Gastrocnemius medialis (tissue), 4 donors: ENCODE measurements at places on chromosomes 2 and 18. TPM values are rescaled to one million over a fixed set of nuclear protein-coding genes. Genes with fewer than 3 reads are reported as not detected.
A peak's percentile ranks its signal among the peaks of the same experiment; 100 is the strongest.

GRCh38 chr2:43302182-43302960 is 76.0 kb upstream of the ZFP36L2 start:
- DNase-seq = no peak

DNA sequence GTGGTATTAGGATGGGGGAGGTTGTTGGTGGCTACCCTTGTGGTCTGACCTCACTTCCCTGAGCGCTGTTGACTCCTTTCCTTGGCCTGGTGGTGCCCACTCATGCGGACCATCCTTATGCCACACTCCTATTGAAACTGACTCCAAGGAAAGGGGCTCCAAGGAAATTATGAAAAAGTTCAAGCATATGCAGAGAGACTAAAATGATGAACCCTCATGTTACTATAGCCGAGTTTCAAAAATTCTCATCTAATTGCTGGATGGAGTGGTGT is 96.2 kb upstream of the STPG4 start:
- DNase-seq = no peak

Gene ABI2
- 9.9 TPM for total RNA-seq

GRCh38 chr2:122831649-122832048 is 1076.2 kb downstream of the TSN start:
- DNase-seq = no peak

DNA sequence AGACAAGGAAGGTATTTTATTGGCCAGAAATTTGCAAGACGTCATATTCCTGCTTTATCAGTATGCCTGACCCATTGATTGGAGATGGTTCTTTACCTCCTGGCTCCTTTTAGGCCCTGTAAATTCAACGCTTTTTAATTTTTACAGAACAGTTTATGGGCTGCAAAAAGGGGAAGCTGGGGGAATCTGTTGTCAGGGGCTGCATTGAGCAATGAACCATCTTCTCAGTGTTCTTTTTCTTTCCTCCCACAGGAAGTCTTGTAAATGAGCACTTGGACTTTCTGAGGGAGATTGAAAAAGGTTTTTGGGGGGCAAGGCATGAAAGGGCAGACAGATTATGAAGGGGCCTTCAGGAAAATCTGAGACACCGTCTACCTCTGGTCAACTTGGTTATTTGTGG is 503.6 kb upstream of the TNP1 start:
- DNase-seq = no peak

GRCh38 chr2:207274530-207275189 is 108.9 kb upstream of the KLF7 start:
- no peak for DNase-seq

GRCh38 chr2:165633431-165633830 is 160.6 kb downstream of the GALNT3 start:
- no peak for DNase-seq

Gene SLC4A1AP
- total RNA-seq = 32.1 TPM

GRCh38 chr2:127620866-127621265 is 25.1 kb upstream of the GPR17 start:
- DNase-seq = no peak

Gene HOXD8
- total RNA-seq = 6.6 TPM

- peak; percentile 30 for DNase-seq
Observed at GRCh38 chr2:174778085-174778981, 14.1 kb upstream of the CHRNA1 start.

- DNase-seq = no peak
Observed at GRCh38 chr2:8134985-8135682, 546.7 kb upstream of the ID2 start.

Gene MYO1B
- total RNA-seq = 10.8 TPM

DNA sequence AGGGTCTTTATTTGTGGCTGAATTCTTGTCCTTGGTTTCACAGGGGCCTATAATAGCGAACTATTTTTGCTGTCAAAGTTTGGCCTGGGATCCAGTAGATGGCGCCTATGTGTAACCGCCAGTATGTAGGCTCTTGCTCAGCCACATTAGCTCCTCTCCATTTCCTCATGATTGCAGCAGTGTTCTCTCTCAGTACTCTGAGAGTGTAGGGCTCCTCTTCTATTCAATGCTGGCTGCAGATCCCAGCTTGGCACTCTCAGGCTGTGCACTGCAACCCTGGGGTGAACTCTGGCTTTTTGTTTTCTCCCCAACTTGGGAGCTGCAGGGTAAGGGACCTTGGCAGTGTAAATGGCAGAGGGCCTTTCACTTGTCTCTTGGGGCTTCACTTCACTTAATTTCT is 344.6 kb upstream of the CHAC2 start:
- no peak for DNase-seq

Gene C2orf76
- 5.9 TPM for total RNA-seq

- DNase-seq = no peak
Observed at GRCh38 chr2:162579169-162579568, 235.2 kb downstream of the GCA start.

Gene CYTIP
- total RNA-seq = 1.9 TPM

DNA sequence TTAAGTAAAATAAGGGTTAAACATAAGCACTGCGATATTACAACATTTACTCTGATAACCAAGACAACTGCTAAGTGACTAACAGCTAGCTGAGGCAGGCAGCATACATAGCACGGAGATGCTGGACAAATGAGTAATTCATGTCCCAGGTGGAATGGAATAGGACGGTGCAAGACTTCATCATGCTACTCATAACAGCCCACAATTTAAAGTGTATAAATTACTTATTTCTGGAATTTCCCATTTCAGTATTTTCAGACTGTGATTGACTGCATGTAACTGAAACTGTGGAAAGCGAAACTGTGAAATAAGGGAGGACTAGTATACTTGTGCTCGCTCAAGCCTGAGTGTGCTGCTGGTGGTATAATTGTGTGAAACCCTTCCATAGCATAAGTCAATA is 12.9 kb downstream of the IER3IP1 start:
- no peak for DNase-seq

DNA sequence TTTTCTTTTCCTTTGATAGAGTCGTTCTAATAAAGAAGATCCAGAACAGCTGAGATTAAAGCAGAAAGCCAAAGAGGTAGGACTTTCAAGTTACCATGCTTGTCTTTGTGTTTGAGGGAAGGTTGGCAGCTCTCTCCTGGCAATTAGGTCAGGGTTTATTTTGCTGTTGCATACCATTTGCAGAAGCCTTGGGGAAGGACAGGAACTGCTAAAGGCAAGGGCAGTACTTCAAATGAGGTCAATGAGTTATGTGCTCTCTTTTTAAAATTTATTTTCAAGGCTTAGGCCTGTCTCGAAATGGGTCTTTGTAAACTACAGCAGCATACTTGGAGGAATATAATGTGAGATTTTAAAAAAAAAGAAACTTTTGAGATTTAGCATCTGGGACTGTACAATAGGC is 108.9 kb downstream of the TAF4B start:
- DNase-seq = no peak

Gene REG3A
- total RNA-seq = not detected

DNA sequence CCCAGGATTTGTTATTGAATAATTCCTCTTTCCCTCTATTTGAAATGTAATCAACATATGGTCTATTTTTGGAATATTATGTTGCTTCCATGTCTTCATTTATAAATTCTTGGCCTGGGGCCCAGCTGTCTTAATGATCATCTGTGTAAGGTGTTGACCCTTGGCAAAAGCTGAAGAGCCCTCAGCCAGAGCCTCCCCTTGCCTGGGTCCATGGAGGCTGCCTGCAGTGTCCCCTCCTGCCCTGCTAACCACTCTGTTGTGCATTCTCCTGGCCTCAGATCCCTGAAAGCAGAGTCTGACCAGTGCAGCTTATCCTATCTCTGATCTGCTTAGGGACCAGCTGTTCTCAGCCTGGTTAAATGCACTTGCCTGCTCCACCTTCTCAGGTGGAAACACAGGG is 226.1 kb upstream of the APCDD1 start:
- no peak for DNase-seq

- DNase-seq = no peak
Observed at GRCh38 chr2:237426517-237426916, 12.6 kb upstream of the COL6A3 start.

- DNase-seq = no peak
Observed at GRCh38 chr2:49770919-49771318, 616.6 kb upstream of the FSHR start.

DNA sequence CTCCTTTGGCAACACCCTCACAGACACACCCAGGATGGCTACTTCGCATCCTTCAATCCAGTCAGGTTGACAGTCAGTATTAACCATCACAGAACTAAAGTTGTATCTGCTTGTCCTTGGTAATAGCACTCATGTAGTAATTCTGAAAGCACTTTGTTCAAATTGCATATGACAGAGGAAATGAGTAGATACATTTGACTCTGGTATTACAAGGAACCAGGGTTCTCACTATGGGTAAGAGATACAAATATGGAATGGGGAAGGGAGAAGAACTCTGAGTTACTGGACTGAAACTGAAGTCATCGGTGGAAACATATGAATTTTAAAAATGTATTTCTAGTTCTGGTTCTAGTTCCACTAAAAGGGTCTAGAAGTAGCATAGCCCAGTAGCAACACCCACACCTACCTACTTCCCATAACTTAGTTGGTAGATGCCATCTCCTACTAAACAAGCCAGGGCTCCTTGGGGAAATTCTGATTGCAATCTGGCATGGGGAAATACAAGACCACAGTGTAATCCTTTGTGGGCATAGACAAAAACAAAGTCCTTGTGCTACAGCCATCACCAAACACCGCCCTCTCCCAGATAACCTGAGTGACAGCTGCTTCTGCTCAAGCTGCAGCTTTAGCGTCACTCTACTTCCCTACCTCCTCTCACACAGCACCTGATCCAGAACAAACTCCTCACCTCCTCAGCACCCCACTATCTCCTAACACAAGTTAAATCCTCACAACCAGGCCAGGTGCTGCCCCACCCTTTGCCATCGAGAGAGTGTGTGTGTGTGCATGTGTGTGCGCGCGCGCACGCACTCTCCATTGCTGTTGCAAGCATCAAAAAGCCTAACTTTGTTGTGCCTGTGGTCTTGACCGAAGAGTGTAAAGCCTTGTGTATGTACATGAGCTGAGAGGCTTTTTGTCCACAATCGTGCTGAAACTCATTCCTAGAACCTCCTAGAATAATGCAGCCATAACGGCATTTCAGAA is 31.4 kb upstream of the CD226 start:
- no peak for DNase-seq

Gene ALKAL2
- total RNA-seq = not detected

DNA sequence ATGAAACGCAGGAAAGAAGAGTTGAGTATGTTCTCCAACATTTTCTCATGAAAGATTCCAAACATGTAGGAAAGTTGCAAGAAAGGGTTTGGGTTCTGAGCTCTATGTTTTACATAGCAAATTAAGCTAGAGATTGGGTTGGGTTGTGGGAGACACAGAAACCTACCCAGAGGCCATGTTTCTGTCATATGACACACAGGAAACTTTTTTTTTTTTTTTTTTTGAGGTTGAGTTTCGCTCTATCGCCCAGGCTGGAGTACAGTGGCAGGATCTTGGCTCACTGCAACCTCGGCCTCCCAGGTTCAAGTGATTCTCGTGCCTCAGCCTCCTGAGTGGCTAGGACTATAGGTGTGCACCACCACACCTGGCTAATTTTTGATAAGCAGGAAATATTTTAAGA is 57.6 kb downstream of the DOCK10 start:
- no peak for DNase-seq

DNA sequence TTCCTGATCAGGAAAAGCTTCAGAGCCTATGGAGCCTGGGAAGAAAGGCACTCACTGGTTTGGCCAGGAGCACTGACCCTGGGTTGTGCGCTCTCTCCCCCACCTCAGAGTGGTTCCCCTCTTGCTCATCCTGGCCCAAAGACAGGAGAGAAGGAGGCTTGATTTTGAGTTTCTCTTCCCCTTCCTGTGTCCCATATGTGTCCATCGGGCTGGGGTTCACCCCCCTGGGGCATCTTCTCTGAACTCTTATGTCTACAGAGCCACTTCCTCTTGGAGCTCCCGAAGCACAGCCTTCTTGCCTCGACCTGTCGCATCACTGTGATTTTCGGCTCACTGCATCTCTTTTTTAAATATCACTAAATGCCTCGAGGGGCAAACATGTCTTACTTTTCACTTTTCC is 692.3 kb downstream of the RNF144A start:
- no peak for DNase-seq

Gene ERFE
- total RNA-seq = 0.46 TPM

DNA sequence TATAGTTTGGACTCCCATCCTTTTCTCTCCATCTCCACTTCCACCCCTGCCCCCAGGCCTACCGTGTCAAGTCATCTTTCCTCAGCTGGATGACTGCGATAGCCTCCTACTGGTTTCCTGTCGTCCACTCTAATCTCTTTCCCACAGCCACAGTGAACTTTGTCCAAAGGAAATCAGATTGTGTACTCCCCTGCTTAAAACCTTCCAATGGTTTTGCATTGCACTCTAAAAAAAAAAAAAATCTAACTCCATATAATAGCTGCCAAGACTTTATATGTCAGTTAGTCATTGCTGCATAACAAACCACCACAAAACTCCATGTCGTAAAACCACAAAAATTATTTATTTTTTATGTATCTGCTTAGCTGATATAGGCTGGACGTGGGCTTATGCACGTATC is 160.2 kb upstream of the CCDC68 start:
- no peak for DNase-seq

Gene TRIM54
- total RNA-seq = 422 TPM

DNA sequence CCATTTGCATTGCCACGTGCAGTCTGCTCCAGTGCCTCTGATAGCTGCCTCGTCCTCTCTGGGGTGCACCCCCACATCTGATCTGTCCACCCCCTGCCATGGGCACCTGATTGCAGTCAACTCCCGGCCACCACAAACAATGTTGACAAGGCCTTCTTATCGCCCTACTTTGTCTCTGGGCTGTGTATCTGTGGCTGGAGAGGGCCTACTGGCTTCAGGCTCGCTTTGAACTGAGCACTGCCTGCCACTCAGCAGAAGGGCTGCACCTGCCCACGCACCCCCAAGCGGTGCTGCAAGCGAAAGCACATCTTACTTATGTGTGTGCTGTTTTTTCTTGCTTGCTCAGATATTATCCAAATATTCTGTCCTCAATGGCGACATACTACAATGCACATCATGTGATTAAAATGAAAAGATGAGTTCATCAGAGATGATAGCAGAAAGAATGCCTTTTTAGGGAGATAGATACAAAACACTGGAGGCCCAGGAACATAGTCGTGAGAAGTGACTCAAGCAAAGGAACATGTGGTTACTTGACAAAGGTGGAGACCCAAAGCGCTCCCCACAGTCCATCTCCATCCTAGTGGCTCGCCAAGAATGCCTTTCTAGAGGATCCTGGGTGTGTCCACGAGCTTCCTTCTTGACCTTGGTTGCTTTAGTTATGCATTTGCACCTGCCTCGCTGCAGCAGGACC is 28.8 kb downstream of the FBLN7 start:
- DNase-seq = no peak

DNA sequence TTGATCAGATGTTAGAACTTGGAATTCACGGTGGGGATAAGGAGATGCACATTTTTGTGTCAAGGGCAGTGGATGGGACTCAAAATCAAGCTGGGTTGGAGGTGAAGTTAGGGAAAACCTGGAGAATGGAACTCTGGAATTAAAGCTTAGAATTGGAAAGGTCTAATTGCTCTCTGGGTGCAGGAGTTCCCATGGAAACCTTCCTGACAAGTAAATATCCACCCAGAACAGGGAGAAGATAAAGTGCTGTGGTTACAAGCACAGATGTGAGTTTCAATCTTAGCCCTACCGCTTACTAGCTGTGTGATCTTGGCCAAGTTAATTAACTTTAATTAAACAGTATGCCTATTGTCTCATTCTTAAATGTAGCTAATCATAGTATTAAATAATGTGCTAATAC is 71.3 kb upstream of the TCF7L1 start:
- DNase-seq = no peak
